ENCODE measurements at places on chromosomes 7 and 10.
A peak's percentile ranks its signal among the peaks of the same experiment; 100 is the strongest.

DNA sequence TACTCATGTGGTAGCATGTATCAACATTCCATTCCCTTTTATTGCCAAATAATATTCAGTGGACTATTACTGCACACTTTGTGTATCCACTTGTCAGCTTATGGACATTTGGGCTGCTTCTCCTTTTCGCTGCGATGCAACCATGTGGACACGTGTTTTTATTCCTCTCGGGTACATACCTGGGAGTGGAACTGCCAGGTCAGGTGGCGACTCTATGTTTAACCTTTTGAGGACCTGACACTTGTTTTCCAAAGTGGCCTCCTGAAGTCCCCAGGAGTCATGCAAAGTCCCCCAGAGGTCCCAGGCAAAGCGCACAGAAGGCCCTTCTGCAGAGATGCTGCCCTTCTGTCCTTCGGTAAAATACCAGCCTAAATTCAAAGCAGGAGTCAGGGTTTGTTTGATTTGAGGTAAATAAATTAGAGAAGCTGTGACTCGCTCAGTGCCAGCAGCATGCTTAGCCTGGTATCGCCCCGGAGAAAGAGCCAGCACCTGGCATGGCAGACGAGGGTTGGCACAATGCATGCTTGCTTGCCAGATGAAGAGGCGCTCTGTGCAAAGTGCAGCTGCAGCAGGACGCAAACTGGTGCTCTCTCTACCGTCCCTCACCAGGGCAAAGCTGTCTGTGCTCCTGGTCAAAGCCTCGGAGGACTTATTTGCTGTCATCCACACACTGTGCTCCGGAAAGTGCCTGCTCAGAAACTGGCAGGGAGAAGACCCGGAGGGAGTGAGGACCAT, 37.8 kb downstream of the HIPK2 start:
- DNase-seq, result no peak

DNA sequence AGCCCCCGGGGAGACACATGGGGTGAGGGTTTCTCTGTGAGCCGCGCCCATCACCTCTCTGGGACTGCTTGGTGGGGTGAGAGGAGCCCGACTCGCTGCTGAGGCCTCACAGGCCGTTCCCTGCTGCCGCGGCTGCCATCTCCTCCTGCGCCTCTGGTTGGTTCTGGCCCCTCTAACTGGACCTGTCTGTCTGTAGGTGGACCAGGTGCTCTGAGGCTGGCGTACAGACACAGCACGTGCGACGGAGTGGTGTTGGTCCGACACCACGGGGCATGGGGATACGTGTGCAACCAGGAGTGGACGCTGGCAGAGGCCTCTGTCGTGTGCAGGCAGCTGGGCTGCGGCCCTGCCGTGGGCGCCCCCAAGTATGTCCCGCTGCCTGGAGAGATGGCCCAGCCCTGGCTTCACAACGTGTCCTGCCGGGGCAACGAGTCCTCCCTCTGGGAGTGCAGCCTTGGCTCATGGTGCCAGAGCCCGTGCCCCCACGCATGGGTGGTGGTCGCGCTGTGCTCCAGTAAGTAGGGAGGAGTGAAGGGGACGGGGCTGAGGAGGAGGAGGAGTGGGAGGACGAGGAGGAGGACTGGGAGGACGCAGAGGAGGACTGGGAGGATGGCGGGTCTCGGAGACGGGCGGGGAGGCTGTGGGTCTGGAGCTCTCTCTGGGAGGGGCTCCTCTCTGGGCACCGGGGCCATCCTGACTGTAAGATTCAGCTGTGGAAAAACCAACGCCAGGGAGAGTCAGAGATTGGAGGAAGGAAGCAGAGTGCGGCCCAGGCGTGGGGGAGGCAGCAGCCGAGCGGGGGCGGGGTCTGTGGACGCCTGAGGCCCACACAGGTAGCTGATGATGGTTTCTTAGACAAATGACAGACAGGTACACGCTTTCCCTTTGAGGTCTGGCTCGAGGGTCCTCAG, 2.6 kb downstream of the SCART1 start:
- DNase-seq, result no peak

- no peak for DNase-seq
Observed at GRCh38 chr10:127444155-127444554, 105.0 kb upstream of the NPS start.

- DNase-seq, result no peak
Observed at GRCh38 chr7:135758531-135758932, 9.9 kb upstream of the FAM180A start.

GRCh38 chr7:48067475-48067874, 21.6 kb upstream of the UPP1 start:
- DNase-seq, result no peak

DNA sequence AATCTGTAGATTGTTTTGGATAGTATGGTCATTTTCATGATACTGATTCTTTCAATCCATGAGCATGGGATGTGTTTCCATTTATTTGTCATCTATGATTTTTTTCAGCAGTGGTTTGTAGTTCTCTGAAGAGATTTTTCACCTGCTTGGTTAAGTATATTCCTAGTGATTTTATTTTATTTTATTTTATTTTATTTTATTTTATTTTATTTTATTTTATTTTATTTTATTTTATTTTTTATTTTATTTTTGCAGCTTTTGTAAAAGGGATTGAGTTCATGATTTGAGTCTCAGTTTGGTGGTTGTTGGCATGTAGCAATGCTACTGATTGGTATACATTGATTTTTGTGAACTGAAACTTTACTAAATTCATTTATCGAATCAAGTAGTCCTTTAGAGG, 404.2 kb downstream of the SDK1 start:
- DNase-seq, result no peak

DNA sequence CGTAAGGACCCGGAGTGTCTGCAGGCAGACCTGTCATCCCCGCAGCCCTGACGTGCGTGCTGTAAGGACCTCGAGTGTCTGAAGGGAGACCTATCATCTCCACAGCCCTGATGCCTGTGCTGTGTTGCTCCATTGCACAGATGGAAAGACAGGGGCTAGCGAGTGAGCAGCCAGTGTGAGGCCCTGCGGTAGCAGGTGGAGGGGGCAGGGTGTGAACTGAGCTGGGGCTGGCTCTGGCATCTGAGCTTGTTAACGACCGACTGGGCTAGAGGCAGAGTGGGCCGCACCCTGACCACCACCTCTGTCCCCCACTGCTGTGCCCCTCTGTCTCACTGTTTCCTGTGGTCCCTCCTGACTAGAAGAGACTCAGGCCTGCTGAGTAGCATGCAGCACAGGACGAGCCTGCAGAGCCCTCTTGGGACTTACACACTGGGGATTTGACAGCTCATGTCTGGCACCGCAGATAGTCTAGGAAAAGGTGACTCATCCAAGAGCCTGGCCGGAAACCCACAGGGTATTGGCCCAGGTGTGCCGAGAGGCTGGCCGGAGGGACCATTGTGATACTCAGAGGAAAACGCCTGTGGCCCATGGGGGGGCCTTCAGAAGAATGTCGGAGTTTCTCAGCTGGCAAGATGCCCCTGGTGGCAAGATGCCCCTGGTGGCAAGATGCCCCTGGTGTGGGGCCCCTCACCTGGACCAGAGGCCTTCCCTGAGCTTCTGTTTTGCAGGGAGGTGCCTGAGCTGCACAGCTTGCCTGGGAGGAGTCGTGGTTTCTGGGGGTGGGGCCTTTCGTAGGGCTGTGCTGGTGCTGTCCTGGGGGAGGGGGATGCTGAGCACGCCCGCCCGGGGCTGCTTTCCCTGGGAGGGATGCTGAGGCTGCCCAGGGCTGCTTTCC, 34.3 kb downstream of the INPP5A start:
- peak; percentile 37 for DNase-seq

DNA sequence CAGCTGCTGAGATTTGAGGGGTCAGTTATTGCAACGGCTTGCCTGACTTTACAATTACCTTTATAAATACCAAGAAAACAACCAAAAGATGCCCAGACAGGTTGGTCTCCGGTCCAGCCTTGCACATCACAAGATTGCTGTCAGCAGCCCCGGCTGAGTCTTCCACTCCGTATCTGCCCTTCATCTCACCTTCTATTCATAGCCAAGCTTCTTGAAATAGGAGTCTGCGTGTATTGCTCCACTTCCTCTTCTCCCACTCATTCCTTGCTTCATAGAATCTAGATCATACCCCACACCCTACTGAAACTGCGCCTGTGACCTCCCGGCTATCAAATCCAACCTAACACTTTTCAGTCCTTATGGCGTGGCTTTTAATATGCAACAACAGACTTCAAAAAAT, 31.1 kb upstream of the USP6NL start:
- DNase-seq, result no peak

DNA sequence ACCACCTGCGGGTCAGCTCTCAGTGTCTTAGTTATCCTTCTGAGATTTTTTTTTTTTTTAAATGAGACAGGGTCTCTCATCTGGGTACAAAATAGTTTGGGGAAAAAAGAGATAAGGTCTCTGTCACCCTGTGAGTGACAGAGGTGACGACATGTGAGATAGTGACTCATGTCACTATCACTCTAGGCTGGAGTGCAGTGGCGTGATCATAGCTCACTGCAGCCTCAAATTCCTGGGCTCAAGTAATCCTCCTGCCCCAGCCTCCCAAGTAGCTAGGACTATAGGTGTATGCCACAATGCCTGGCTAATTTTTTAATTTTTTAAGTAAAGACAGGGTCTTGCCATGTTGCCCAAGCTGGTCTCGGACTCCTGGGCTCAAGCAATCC, 10.4 kb downstream of the BLVRA start:
- no peak for DNase-seq

DNA sequence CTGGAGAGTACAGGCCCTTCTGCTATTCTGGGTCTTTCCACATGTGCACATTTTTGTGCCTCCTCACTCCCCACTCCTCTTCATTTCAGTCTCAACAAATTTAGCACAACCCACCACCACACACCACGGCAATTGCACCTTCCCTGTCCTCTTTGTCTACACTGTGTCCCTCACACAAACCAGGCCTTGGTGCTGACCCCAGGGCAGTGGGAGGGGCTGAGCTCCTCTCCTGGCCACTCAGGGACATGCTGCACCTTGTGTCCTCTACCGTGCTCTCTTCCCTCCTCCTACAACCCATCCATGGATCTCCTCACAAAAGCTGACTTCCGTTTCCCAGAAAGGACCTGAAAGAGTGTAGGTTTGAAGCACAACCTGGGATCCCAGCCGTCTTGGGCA, 90.9 kb upstream of the IKZF1 start:
- no peak for DNase-seq

DNA sequence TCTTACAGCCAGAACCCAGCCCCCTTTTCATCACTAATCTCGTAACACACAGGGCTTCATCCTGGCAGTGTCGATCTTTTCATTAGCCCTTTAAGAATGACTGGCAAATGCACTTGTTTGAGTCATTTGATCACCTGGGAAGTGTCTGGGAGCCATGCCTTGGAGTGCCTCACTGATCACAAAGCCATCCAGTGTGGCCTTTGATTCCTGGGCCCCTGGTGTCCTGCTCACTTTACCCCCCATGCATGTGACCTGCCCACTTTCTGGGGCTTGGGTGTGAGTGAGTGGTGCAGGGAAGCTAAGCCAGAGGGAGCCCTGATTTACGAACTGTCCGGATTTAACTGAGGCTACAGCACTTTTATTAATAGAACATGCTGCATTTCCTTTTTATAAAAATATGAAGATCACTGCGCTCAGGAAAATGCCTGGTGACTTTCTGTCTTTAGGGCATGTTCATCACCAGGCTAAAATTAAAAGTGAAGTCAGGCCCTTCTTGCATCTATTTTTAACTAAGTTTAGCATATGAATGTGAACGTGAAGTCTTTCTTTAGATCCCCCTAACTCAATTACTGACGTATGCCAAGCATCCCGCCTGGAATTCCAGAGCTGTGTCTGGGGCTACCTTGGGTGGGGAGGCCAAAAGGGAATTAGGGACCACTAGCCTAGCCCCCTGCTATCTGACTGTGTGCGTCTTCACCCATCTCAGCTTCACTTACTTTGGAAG, 23.6 kb downstream of the RBM20 start:
- DNase-seq, result no peak

GRCh38 chr7:150962290-150962552, 15.9 kb downstream of the KCNH2 start:
- DNase-seq, result no peak

- no peak for DNase-seq
Observed at GRCh38 chr10:11232222-11232961, 214.7 kb downstream of the CELF2 start.

- DNase-seq, result no peak
Observed at GRCh38 chr10:93509816-93510215, 13.4 kb downstream of the CEP55 start.

DNA sequence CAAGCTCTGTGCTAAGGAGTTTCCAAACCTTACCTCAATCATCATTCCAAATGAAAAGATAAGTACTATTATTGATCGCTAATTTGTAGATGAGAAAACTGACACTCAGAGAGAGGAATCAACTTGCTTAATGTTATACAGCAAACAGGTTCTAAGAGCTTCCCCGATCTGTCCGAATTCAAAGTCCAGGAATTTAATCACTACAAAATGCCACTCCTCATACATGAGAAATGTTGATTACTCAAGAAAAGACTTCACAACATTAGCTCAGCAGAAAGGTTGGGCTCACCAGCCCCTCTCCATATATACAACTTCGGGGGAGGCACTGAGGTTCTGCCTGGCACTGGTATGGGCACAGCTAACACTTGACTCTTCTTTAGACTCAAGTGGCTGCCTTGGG, 80.7 kb downstream of the SLC16A9 start:
- DNase-seq, result no peak

GRCh38 chr10:49082766-49083165, 32.6 kb downstream of the VSTM4 start:
- no peak for DNase-seq

DNA sequence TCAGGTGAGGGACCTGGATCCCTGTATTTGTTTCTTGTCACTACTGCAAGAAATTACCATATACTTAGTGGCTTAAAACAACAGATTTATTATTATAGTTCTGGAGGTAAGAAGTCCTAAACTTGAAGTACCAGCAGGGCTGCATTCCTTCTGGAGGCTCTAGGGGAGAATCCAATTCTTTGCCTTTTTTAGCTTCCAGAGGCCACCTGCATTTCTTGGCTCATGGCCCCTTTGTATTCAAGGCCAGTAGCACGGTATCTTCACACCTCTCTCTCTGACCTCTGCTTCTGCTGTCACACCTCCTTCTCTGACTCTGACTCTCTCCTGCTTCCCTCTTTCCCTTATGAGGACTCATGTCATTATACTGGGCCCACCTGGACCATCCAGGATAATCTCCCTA, 2.2 kb upstream of the LHPP start:
- DNase-seq, result no peak

GRCh38 chr7:127532151-127532550, 53.2 kb downstream of the GCC1 start:
- DNase-seq, result no peak

DNA sequence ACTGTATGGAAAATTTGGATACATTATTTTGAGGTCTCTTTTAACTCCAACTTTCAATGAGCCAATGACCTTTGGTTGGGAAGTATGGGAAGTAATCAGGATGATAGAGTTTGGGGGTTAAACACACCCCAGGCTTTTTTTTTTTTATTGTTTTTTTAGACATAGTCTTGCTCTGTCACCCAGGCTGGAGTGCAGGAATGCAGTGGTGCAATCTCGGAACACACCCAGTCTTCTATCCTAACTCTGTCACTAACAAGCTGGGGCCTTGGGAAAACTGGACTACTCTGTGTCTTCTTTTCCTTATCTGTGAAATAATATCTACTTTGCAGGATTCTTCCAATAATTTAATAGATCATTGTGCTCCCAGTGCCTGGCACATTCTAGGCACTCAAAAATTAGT, 37.6 kb upstream of the AGBL3 start:
- no peak for DNase-seq
